ENCODE measurements at places on chromosomes 12 and 14. TPM values are rescaled to one million over a fixed set of nuclear protein-coding genes. Genes with fewer than 3 reads are reported as not detected.

The DACT1 gene
- total RNA-seq: 18.6 TPM

The PRB2 gene
- total RNA-seq: not detected

The RTL1 gene
- total RNA-seq: not detected

The RPL10L gene
- not detected for total RNA-seq

The TSPAN8 gene
- total RNA-seq: 77.3 TPM

The POP5 gene
- 50.0 TPM for total RNA-seq

DNA sequence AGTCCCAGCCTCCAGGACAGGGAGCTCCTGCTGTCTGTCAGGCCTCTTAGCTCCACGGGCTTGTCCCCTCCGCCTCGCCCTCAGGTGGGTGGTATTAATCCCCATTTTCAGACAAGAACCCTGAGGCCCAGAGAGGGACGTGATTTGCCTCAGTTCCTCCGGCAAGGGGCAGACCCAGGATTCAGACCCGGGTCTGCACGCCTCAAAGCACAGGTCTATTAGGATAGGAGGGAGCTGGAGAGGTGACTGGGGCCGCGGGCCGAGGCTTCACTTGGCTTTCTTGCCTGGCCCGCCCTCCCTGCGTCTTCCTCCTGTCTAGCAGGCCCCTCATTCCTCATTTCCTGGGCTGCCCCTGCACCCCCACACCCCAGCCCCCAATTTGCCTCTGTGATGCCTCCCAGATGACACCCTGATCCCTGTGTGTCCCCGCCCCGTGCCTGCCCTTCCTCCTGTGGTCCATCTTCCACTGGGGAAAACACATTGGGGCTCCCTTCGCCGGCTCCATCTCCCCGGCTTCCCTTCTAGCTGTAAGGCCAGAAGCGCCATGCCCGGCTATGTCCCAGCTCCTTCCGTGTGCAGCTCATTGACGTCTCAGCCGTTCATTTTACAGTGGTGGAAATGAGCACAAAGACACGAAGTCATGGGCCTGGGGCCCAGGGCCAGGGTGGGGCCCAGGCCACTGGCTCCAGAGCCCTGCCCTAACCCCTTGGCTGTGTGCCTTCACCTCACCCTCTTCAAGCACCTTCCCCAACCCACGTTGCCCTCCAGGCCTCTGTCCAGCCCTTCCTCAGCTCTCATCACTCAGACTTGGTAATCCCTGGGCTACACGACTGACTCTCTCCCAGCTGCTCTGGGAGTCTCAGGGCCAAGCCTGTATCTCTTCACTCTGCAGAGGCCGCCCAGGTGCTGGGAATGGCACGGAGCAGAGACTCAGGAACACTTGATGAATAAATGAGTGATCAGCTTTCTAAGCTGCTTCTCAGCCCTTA is 15.5 kb upstream of the CYP46A1 start:
- H3K4me3 ChIP-seq: no peak overlapping the region
- H3K4me1 ChIP-seq: peaks cover 4% of the 10 kb centered on the region
- H3K27me3 ChIP-seq: no peaks in the 10 kb centered on the region
- no peak for DNase-seq

GRCh38 chr14:21215879-21216251 is 53.4 kb downstream of the HNRNPC start:
- H3K27ac ChIP-seq: no peak overlapping the region
- peaks cover 54% of the 10 kb centered on the region for H3K36me3 ChIP-seq
- DNase-seq: no peak
- no peak overlapping the region for H3K4me3 ChIP-seq
- no peaks in the 10 kb centered on the region for H3K27me3 ChIP-seq

- no peak overlapping the region for H3K4me3 ChIP-seq
- H3K27me3 ChIP-seq: no peaks in the 10 kb centered on the region
- H3K4me1 ChIP-seq: peaks cover 7% of the 10 kb centered on the region
- no peak for DNase-seq
- H3K36me3 ChIP-seq: no peaks in the 10 kb centered on the region
- H3K27ac ChIP-seq: no peak overlapping the region
Observed at GRCh38 chr12:119802472-119802871, 74.6 kb downstream of the CIT start.

GRCh38 chr14:76937181-76938091 is 91.1 kb downstream of the IRF2BPL start:
- H3K27me3 ChIP-seq: no peaks in the 10 kb centered on the region
- no peak overlapping the region for H3K27ac ChIP-seq
- no peak overlapping the region for H3K4me3 ChIP-seq
- peak; percentile 89 for DNase-seq
- no peaks in the 10 kb centered on the region for H3K36me3 ChIP-seq

DNA sequence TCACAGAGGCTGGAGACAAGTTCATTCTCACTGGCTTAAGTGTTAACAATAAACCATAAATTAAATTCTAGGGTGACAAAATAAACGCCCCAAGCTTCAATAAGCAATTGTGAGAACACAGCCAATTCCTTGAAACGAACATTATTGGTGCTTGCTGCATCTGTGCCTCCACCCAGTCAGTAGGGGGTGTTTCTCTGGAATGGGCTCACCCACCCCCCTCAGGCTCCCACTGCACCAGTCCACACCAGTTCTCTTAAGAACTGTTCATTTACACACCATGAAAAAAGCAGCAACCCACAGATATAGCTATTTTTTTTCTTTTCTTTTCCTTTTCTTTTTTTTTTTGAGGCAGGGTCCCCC is 34.7 kb downstream of the CDC42BPB start:
- no peak for DNase-seq
- H3K27me3 ChIP-seq: no peaks in the 10 kb centered on the region
- no peak overlapping the region for H3K4me3 ChIP-seq
- no peaks in the 10 kb centered on the region for H3K36me3 ChIP-seq
- H3K4me1 ChIP-seq: peaks cover 18% of the 10 kb centered on the region
- H3K27ac ChIP-seq: peak overlapping the region; percentile 6

DNA sequence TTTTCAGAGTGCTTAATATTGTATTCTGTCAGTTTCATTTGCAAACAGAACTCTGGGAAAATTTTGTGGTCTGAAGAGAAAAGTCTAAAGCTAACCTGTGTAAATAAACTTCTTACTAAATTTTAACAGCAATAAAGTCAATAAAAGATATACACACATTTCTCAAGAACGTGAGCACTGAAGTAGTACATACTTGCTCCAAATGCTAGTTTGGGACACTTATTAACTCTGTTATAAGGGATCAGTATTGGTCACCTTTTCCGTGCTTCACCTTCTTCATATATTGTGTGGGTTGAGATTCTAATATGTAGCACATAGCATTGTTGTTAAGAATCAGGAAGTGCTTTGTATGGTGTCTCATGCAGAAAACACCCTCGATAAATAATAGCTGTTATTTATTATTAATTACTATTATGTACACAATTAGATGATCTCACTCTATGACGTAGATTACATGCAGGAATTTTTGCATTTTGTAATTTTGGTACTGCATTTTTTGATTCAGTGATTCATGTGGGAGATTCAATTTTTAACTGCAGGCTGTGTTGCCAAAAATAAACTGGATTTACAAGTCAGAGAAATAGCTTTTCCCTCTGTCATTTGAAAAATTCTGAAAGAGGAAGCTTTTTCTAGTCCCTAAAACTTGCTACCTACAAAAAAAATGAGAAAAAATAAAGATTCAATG is 300.9 kb downstream of the ACSS3 start:
- H3K4me1 ChIP-seq: no peaks in the 10 kb centered on the region
- no peaks in the 10 kb centered on the region for H3K27me3 ChIP-seq
- no peaks in the 10 kb centered on the region for H3K36me3 ChIP-seq
- H3K4me3 ChIP-seq: no peak overlapping the region
- H3K27ac ChIP-seq: no peak overlapping the region
- DNase-seq: no peak

GRCh38 chr14:104387022-104388010 is 192.2 kb upstream of the C14orf180 start:
- peaks cover 2% of the 10 kb centered on the region for H3K27me3 ChIP-seq
- H3K4me1 ChIP-seq: no peaks in the 10 kb centered on the region
- no peak for DNase-seq
- no peak overlapping the region for H3K4me3 ChIP-seq
- H3K36me3 ChIP-seq: no peaks in the 10 kb centered on the region
- no peak overlapping the region for H3K27ac ChIP-seq

GRCh38 chr12:109295764-109296425 is 13.2 kb downstream of the FOXN4 start:
- no peak overlapping the region for H3K4me3 ChIP-seq
- no peak overlapping the region for H3K27ac ChIP-seq
- DNase-seq: no peak

DNA sequence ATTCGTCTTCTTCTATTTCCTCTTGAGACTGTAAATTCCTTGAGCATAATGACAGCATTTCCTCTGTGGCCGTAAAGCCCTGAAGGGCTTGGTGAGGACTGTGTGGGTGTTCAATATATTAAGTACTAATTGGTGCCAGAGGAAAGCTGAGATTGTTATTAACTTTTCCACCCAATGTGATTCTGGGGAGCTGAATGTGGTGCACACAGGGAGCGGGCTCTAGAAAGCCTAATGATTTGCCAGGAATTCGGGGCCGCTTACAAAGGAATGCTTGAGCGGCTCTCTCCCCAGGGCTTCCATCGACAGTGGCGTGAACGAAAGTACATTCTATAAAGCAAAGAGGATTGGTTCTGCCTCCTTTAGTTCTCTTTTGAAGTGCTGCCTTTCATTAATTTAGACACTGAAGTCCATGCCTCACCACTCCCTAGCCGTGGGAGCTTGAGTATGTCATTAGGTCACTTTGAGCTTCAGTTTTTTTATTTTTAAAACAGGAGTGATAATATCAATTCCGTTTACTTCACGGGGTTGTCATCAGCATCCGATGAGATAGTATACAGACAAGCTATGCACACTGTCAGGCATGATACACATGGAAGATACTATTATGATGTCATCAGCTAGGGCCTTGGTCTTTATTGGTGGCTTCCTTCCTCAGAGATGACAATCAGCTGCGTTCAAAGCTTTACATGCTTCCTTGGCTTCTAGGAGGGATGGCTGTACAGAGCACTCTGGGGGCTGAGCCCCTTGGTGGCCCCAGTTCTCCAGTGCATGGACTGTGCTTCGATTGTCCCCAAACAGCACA is 11.0 kb upstream of the GSG1 start:
- no peaks in the 10 kb centered on the region for H3K4me1 ChIP-seq
- DNase-seq: peak; percentile 91
- no peak overlapping the region for H3K4me3 ChIP-seq

GRCh38 chr14:93736378-93737014 is 51.8 kb downstream of the PRIMA1 start:
- DNase-seq: peak; percentile 35
- H3K4me1 ChIP-seq: no peaks in the 10 kb centered on the region
- H3K36me3 ChIP-seq: no peaks in the 10 kb centered on the region
- H3K27ac ChIP-seq: no peak overlapping the region

GRCh38 chr14:31405106-31405505 is 15.2 kb downstream of the HEATR5A start:
- H3K4me1 ChIP-seq: no peaks in the 10 kb centered on the region
- H3K4me3 ChIP-seq: no peak overlapping the region
- peaks cover 1% of the 10 kb centered on the region for H3K36me3 ChIP-seq
- no peak for DNase-seq
